ENCODE measurements at places on chromosomes 16 and 17.

GRCh38 chr17:79517827-79518584 lies 92.8 kb downstream of the RBFOX3 start:
- DNase-seq: no peak

DNA sequence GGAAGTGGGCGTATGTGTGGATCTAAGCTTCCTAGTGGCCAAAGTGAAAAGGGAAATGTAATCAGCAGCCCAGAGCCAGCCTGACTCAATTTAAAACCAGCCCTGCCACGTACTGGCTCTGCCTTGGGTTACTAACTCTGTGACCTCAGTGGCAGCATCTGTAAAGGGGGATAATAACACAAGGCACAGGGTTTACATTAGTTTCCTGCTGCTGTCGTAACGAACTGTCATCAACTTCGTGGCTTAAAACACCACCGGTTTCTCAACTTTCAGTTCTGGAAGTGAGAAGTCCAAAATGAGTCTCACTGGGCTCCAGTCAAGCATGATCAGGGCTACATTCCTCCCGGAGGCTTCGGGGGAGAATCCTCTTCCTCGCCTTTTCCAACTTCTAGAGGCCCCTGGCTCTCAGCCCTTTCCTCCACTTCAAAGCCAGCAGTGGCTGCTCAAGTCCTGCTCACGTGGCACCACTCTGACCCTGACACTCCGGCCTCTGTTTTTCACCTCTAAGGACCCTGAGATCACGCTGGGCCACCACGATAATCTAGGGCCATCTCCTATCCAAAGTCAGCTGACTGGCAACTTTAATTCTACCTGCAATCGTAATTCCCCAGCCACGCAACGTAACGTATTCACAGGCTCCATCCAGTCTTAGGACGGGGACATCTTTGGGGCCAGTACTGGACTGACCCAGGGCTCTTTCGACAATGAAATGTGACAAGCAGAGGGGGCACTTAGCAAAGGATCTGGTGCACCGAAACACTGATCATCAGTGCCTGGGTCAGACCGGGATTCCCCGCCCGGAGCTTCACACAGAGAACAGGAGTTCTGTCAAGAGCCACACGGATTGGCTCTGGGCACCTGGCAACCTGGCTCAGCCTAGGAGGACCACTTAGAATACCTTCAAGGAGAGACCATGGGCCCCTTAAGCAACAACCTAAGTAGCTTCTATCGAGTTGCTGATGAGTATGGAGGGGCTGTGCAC lies 14.5 kb downstream of the TMC6 start:
- DNase-seq: no peak

DNA sequence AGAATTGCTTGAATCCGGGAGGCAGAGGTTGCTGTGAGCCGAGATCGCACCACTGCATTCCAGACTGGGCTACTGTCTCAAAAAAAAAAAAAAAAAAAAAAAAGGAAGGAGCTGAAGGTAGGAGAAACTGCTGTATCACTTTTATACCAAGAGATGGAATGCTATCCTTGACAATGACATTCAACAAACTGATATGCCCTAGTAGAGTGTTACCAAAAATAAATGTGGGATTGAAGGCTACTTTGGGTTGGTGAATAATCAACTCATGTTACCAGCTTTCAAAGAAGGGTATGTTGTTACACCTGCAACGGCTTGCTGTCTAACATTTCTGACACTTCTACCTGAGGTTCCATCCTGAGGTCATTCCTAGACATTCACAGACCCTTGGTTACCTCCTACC lies 84.9 kb downstream of the TEX14 start:
- no peak for DNase-seq

DNA sequence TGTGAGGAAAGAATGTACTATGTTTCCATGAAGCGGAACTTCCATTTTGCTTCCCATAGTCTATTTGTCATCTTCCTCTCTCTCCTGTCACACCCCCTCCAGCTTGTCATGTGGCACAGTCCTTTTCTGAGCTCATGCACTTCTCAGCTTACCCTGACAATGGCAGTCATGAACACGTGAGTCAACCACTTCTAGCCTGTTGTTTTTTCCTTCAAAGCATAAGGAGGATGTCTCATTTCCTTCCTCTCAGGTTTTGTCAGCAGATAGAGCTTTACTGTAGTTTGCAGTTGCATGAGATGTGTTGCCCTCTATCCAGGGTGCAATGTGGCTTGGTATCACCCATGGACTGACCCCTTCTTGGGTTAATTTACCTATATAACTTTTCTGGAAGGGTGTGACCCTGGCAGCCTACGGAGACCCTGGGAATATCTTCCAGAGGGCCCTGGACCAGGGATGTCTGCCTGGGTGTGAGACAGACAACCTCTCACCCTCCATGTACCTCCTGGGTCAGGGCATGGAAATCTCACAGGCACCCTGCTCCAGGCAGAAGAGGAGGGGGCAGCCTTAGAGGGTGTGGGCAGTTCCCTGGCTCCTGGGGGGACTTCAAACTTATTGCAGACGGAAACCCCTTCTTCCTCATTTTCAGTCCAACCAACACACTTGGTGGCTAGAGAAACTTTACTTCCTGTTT lies 4.0 kb upstream of the ZNF267 start:
- peak; percentile 84 for DNase-seq

DNA sequence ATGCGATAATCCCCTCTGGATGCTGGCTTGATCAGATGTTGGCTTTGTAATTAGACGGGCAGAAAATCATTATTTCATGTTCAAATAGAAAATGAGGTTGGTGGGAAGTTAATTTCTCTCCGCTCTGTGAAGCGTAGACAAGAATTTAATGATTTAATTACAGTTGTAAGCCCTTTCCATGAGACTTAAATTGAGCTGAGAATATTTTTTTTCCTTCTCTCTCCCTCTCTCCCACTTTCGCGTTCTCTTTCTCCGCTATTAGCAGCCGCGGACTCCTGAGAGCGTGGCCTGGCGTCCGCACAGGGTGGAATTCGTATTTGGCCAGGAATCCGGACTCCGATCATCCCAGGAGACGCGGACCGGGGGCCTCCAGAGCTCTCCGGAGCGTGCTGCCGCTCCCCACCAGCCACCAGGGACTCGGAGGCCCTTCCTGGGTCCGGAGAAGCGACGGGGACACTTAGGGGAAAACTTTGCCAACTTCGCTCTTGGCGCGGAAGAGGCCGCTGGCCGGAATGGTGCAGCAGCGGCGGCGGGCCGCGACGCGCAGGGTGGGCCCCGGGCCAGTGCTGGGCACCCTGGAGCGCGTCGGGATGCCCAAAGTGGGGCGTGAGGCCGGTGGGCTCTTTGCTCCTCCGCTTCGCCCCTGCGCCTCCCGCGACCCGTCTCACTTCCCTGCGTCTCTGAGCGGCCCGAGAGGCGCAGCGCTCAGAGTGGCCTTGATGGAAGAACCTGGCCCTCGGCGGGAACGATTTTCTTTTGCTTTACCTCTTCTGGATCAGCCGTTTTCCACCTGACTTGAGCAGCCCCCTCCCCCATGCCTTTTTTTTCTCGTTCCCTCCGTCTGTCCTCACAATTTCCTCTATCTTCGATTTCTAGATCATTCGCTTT lies 3.6 kb upstream of the IRX3 start:
- DNase-seq: no peak

GRCh38 chr16:57640185-57640584 lies 11.8 kb downstream of the ADGRG1 start:
- DNase-seq: no peak

DNA sequence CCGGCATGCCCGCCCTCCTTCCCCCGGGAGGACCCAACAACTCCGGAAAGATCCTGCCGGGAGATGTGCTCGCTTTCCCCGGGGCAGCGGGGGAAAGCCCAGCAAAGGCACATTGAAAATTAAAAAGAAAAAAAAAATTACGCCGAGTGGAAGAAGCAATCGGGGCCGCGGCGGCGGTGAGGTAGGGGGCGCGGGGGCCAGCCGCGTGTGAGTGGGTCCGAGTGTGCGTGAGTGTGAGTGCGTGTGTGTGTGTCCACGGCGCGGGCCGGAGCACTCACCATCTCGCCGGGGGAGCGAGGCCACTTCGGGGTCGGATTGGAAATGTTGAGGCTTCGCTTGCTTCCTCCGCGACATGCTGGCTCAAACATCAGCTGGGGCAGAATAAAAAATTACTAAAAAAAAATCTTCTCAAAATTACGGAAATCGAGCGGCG lies at the start of gene SALL1:
SALL1 (minus strand) TSS at position 383 of the 433 bp plus-strand sequence; CDS start at position 354, 29 bp downstream.
- DNase-seq: no peak

- DNase-seq: no peak
Measured at GRCh38 chr16:64730261-64730660, 391.6 kb downstream of the CDH11 start.

- DNase-seq: no peak
Measured at GRCh38 chr16:25512041-25512440, 179.7 kb upstream of the HS3ST4 start.

Data from T-helper 2 cell (primary cell).